ENCODE measurements at places on chromosomes 2 and 18. TPM values are rescaled to one million over a fixed set of nuclear protein-coding genes. Genes with fewer than 3 reads are reported as not detected.
A peak's percentile ranks its signal among the peaks of the same experiment; 100 is the strongest.

GRCh38 chr2:56015711-56016115 lies 92.1 kb upstream of the EFEMP1 start:
- no peaks in the 10 kb centered on the region for H3K36me3 ChIP-seq
- H3K27me3 ChIP-seq: peaks cover 5% of the 10 kb centered on the region
- ATAC-seq: no peak
- no peaks in the 10 kb centered on the region for H3K4me1 ChIP-seq

Gene TMEM37
- not detected for total RNA-seq

Gene TGFBRAP1
- 28.3 TPM for total RNA-seq

Gene CYP26B1
- 0.96 TPM for total RNA-seq

GRCh38 chr18:48790226-48790863 lies 160.4 kb downstream of the SMAD7 start:
- no peaks in the 10 kb centered on the region for H3K36me3 ChIP-seq
- no peaks in the 10 kb centered on the region for H3K27me3 ChIP-seq

DNA sequence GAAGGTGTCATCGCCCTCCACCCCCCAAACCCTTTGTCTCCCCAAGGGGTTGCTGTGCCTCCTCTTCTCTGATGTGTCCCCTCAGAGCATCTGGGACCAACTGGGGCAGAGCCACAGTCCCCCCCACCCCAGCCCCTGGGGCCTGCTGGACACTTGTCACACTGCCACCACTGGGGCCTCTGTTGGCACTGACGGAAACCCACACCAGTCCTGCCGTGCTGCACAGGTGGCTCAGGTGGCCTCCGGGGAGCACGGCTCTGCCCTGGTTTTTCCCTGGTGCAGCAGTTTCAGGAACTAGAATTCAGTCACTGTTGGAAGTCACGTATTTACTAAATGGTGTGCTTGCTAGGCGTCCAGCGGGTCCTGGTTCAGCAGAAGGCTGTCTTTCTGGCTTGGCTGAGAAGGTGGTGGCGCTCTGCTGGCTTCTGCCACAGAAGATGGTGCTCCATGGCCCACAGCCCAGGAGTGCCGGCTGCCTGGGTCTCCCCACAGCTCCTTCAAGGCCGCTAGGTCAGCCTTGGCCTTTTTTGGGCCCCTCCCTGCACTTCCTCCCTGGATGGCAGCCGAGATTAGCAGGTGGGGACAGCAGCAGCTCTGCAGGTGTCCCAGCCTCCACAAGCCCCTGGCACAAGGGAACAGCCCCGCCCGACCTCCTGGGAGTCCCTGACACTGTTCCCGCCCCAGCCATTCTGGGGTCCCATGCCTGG lies 18.6 kb upstream of the KLHL30 start:
- H3K27ac ChIP-seq: no peak overlapping the region
- no peak for ATAC-seq
- no peaks in the 10 kb centered on the region for H3K36me3 ChIP-seq
- H3K4me3 ChIP-seq: no peak overlapping the region
- peaks cover 20% of the 10 kb centered on the region for H3K27me3 ChIP-seq
- H3K4me1 ChIP-seq: no peaks in the 10 kb centered on the region

Gene NYAP2
- total RNA-seq: 0.13 TPM

- H3K4me1 ChIP-seq: no peaks in the 10 kb centered on the region
- peaks cover 91% of the 10 kb centered on the region for H3K27me3 ChIP-seq
- no peak overlapping the region for H3K27ac ChIP-seq
- no peak overlapping the region for H3K4me3 ChIP-seq
Observed at GRCh38 chr2:218975060-218975777, 9.8 kb downstream of the FEV start.

- no peak overlapping the region for H3K4me3 ChIP-seq
- peaks cover 12% of the 10 kb centered on the region for H3K27me3 ChIP-seq
- peaks cover 9% of the 10 kb centered on the region for H3K4me1 ChIP-seq
Observed at GRCh38 chr18:48019557-48020325, 89.3 kb upstream of the SMAD2 start.

GRCh38 chr2:145591109-145591809 lies 1071.3 kb upstream of the ZEB2 start:
- H3K27me3 ChIP-seq: no peaks in the 10 kb centered on the region
- H3K36me3 ChIP-seq: no peaks in the 10 kb centered on the region
- H3K27ac ChIP-seq: no peak overlapping the region
- H3K4me1 ChIP-seq: no peaks in the 10 kb centered on the region

DNA sequence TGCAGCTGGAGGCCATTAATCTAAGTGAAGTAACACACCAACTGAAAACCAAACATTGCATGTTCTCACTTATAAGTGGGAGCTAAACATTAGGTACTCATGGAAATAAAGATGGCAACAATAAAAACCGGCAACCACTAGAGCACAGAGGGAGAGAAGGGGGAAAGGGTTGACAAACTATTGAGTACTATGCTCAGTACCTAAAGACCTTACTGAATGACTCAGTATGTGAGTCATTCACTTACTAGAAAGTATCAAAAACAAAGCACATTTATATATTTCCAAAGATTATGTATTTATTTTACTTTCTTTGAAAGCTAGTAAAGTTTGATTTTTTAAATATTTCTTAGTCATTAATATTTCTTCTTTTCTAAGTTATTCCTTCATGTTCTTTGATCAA lies 48.9 kb downstream of the ZNF385B start:
- no peaks in the 10 kb centered on the region for H3K4me1 ChIP-seq
- H3K4me3 ChIP-seq: no peak overlapping the region
- no peak for ATAC-seq
- H3K36me3 ChIP-seq: no peaks in the 10 kb centered on the region
- no peaks in the 10 kb centered on the region for H3K27me3 ChIP-seq

DNA sequence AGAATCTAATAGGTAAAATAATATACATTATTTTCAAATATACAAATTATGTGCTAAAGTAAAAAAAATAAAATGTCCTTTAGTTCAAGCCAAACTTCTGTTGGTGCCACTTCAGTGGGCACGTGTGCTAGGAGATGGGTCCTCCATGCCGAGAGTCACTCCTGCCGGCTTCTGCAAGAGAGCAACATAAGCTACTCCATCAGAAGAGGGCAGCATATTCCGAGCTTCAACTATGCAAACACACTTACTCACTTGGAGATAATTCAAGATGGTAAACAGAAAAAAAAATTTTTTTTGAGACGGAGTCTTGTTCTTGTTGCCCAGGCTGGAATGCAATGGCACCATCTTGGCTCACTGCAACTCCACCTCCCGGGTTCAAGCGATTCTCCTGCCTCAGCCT lies 24.4 kb downstream of the CNOT11 start:
- H3K4me1 ChIP-seq: no peaks in the 10 kb centered on the region
- H3K27ac ChIP-seq: no peak overlapping the region
- no peaks in the 10 kb centered on the region for H3K27me3 ChIP-seq

DNA sequence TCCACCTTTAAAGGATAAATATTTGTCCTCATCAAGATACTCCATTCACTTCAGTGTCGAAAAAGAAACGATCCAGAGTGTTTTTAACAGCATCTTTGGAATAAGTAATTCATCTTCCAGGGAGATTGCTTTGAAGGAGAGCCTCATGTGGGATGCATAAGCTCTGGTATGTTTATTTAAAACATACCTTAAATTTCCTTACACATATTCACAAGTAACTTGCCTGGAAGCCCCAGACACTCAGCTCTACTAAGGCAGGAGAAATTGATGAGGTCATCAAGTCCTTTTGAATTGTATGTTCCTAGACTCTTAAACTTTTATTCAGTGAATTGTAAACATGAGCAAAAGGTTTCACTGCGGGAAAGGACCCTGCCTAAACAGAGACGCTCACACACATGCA lies 103.0 kb downstream of the CDK15 start:
- no peaks in the 10 kb centered on the region for H3K36me3 ChIP-seq
- ATAC-seq: no peak
- H3K27ac ChIP-seq: no peak overlapping the region
- H3K4me1 ChIP-seq: peaks cover 3% of the 10 kb centered on the region
- no peak overlapping the region for H3K4me3 ChIP-seq

Gene IL1A
- total RNA-seq: not detected

GRCh38 chr18:67154979-67155378 lies 361.5 kb downstream of the DSEL start:
- H3K4me1 ChIP-seq: no peaks in the 10 kb centered on the region
- no peak for ATAC-seq
- H3K4me3 ChIP-seq: no peak overlapping the region
- H3K36me3 ChIP-seq: no peaks in the 10 kb centered on the region
- no peaks in the 10 kb centered on the region for H3K27me3 ChIP-seq
- H3K27ac ChIP-seq: no peak overlapping the region

Gene TGFA
- 1.6 TPM for total RNA-seq

DNA sequence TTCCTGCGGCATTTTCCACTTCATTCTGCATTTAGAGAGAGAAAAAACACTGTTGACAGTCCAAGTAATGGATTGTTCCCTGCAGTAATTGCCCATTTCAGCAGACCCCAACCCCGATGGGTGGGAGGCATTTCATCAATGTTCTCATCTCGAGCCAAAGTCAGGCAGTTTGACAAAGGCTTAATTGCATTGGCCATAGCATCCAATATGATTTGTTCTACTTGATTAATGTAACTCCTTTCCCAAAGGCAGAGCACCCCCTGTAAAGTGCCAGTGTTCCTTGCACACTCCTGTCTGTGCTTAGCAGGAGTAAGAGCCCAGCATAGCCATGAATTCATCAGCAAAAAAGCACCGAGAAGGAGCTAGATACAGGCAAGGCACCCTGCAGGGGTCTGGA lies 174.4 kb downstream of the SEPTIN10 start:
- H3K27me3 ChIP-seq: no peaks in the 10 kb centered on the region
- no peak overlapping the region for H3K4me3 ChIP-seq
- peaks cover 5% of the 10 kb centered on the region for H3K4me1 ChIP-seq
- H3K36me3 ChIP-seq: peaks cover 6% of the 10 kb centered on the region
- no peak for ATAC-seq

DNA sequence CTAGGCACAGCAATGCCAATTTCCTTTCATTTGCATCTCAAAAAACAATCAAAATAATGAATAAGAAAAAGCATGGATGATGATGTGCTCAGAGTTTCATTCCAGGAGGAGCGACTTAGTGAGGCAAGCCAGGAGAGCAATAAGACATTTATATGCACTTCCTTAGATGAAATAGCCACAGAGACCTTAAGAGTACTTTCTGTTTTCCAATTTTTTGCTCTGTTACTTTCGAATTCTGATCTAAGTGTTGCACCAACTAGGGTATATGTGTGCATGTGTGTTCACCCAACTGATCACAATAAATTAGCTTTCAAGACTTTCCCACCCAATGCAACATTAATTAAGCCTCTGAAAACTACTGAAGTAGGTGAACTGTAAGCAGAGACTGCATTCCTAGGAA lies 709 bp downstream of the RAB27B start:
- H3K4me1 ChIP-seq: peaks cover 3% of the 10 kb centered on the region
- H3K4me3 ChIP-seq: peak overlapping the region; percentile 52
- H3K27ac ChIP-seq: no peak overlapping the region
- ATAC-seq: no peak
- H3K27me3 ChIP-seq: peaks cover 3% of the 10 kb centered on the region
- H3K36me3 ChIP-seq: no peaks in the 10 kb centered on the region

Gene SERPINB10
- total RNA-seq: not detected

DNA sequence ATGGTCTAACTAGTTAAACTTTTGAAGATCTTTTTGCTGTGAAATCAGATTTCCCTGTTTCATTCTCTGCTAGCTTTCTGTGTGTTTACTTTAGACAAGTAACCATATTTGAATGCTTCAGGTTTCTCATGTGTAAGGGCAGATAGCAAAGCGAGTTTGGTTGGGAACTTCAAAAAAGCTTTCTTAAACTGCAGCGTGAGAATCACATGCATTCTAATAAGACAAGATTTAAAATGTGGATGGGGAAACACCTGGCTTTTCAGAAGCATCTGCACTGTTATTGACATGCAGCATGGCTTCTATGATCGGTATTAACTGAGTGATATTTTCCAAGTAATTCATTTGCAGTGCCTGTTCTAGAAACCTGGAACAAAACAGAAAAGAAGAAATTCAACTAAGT lies 119.3 kb downstream of the ABCA12 start:
- no peak overlapping the region for H3K4me3 ChIP-seq
- no peaks in the 10 kb centered on the region for H3K27me3 ChIP-seq
- no peak for ATAC-seq
- no peak overlapping the region for H3K27ac ChIP-seq
- no peaks in the 10 kb centered on the region for H3K36me3 ChIP-seq

GRCh38 chr2:232352511-232353091 lies 25.9 kb upstream of the ALPP start:
- H3K4me3 ChIP-seq: peak overlapping the region; percentile 14
- H3K27ac ChIP-seq: no peak overlapping the region
- H3K27me3 ChIP-seq: peaks cover 80% of the 10 kb centered on the region
- no peaks in the 10 kb centered on the region for H3K4me1 ChIP-seq
- H3K36me3 ChIP-seq: no peaks in the 10 kb centered on the region

Gene DOCK10
- total RNA-seq: 10.1 TPM

GRCh38 chr2:215138479-215138878 lies at the start of gene ABCA12:
TSS of gene ABCA12 (minus strand) at chr2:215138626. CDS start at chr2:215138208, 418 bp downstream.
- no peak within 1 kb of the TSS for H3K27ac ChIP-seq
- ATAC-seq: no peak
- H3K4me1 ChIP-seq: no peaks in the 10 kb centered on the region
- H3K27me3 ChIP-seq: peaks cover 4% of the 10 kb centered on the region

DNA sequence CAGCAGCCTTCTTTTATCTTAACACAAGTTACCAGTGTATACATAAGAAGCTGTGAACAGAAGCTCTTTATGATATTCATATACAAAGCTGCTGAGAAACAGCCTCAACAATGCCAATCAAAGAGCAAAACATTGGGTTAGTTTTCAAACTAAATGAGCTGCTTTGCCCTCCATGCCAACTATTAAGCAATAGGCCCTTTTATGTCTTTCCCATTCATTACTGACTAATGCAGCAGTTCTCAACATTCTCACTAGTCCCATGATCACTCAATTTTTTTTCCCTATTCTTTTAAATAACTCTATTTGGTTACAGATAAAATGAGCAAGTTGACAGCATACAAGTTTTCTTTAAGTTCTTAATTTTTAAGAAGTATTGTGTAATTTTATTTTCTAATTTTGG lies 57.9 kb upstream of the FRZB start:
- peaks cover 6% of the 10 kb centered on the region for H3K4me1 ChIP-seq
- H3K36me3 ChIP-seq: peaks cover 1% of the 10 kb centered on the region
- H3K27ac ChIP-seq: peak overlapping the region; percentile 61
- H3K4me3 ChIP-seq: no peak overlapping the region
- no peaks in the 10 kb centered on the region for H3K27me3 ChIP-seq
- ATAC-seq: peak; percentile 79

DNA sequence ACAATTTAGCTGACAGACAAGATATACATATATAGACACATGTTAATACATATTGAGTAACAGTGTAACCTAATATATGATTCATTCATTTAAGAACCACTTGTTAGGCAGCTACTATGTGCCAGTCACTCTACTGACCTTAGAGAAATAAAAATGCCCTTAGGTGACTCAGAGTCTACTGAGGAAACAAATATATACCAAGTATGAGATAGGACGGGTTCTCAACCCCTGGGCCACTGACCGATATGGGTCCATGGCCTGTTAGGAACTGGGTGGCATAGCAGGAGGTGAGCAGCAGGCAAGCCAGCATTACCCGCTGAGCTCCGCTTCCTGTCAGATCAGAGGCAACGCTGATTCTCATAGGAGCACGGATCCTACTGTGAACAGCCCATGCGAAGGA lies 14.8 kb downstream of the STRN start:
- H3K36me3 ChIP-seq: no peaks in the 10 kb centered on the region
- H3K4me1 ChIP-seq: no peaks in the 10 kb centered on the region
- H3K27ac ChIP-seq: no peak overlapping the region
- no peaks in the 10 kb centered on the region for H3K27me3 ChIP-seq

Measured in gastroesophageal sphincter (tissue), 4 donors.